ENCODE measurements at places on chromosomes 16 and 17. TPM values are rescaled to one million over a fixed set of nuclear protein-coding genes. Genes with fewer than 3 reads are reported as not detected.

GRCh38 chr17:57685499-57686132 is 59.5 kb downstream of the CCDC182 start:
- no peak for DNase-seq

GRCh38 chr17:45906927-45907622 is 12.7 kb downstream of the MAPT start:
- no peak for DNase-seq

TBC1D3H gene
- not detected for total RNA-seq

ERN2 gene
- 0.18 TPM for total RNA-seq
